ENCODE measurements at places on chromosomes 1 and 21.

- DNase-seq = no peak
These were observed 73.6 kb downstream of the SUSD4 start for GRCh38 chr1:223290397-223290796.

DNA sequence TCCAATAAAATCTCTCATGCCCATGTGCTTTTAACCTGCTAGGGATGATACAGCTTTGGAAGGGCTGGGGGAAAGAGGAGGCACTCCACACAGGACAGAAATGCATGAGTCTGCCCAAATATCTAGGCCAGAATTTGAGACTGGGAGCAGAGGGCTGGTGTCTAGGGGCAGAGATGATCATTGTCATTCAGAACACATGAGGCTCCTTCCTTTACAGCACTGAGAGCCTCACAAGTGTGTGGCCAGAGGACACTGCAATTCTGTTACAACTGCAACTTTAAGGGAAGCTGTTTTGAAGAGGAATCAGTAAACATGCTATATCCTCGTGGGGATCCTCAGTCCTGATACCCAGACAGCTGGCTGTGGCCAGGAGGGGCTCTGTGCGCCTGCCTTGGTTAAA is 541.3 kb downstream of the OMA1 start:
- no peak for DNase-seq

DNA sequence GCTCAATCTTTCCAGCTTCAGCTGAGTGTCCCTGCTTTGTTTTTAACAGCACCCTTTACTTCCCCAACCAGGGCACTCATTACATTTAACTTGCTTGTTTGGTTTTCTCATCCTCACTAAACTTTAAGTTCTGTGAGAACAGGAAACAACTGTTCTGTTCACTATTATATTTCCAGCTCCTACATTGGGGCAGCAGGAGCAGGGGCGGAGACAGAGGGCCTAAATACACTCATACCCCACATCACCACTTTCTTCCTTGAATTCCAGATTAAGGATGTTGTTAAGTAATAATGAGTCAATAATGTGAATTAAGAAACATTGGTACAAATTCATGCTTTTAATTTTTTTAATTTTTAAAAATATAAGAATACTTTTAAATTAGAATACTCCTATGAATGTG is 6.0 kb downstream of the DRAM2 start:
- DNase-seq = no peak

GRCh38 chr1:8706291-8706690 is 111.1 kb downstream of the RERE start:
- no peak for DNase-seq

- no peak for DNase-seq
These were observed 2.2 kb downstream of the SPATA6 start for GRCh38 chr1:48469616-48470480.

DNA sequence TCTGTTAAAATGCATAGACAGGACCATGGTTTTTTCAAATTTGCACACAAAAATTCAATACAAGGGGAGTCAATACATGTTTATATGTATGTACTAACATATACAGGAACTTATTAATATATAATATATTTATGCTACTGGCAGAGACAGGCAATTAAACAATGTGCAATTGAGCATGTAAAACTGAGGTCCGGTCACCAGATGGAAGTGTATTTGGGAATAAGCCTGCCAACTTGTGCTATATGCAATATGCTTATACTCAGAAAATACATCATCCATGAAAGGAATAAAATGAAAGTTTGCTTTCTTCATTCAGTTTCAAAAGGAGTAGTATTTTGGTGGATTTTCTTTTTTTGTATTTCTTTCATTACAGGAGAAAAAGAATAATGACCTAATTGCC is 640.2 kb upstream of the CXADR start:
- DNase-seq = no peak

GRCh38 chr1:53693773-53694717 is 44.9 kb downstream of the GLIS1 start:
- DNase-seq = no peak

DNA sequence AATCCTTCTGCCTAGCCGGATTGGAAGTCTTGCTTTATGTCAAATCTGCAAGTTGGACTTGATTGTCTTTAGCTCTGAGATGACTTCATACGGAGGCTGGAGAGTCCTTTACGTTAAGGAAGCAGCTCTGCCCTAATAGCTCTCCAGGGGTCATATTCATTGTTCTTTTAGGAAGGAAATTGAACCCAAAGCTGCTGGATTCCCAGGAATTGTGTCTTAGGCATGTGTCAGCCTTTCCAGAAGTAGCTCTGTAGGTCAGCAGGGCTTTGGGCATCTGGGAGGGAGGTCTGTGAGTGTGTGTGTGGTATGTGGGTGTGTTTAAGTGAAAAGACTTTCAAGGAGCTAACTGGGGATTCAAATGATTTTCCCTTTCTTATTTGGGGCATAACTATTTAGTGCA is 82.4 kb downstream of the ABCA4 start:
- DNase-seq = no peak
